ENCODE measurements at places on chromosomes 7 and 10.
A peak's percentile ranks its signal among the peaks of the same experiment; 100 is the strongest.

- no peak for DNase-seq
Observed at GRCh38 chr7:49980465-49980864, 112.6 kb downstream of the ZPBP start.

DNA sequence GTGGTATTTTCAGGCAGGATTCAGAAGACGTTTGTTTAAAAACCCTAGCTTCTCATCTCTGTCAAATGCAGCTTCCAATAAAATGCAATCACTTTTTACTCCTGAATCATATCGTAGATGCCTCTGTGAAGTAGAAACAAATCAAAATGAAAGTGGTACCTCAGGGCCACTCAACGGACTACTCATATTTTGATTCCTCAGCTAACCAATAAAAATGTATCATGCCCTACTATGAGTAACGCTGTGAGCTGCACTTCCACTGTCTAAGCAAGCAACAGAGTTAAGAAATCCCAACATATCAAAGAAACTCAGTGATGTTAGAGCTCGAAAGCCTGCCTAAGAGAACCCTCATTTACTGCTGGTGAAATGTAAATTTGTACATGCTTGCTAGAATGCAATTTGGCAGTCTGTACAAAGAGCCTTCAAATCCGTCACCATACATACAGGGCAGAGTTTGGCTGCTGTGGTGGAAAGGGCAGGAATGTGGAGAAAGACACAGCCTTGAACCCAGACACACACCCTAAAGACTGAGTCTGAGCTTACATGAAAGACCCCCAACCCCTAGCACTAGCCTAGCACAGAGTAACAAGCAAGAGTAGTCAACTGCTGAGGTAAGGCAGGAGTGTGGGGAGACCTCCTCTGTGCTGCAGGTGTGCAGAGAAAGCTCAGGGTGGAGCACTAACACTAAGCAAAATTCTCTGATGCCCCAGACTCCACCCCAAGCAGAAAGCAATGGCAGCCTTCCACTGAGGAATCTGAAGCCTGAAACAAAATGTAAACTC lies 151.5 kb downstream of the ANK3 start:
- DNase-seq, result peak; percentile 63

DNA sequence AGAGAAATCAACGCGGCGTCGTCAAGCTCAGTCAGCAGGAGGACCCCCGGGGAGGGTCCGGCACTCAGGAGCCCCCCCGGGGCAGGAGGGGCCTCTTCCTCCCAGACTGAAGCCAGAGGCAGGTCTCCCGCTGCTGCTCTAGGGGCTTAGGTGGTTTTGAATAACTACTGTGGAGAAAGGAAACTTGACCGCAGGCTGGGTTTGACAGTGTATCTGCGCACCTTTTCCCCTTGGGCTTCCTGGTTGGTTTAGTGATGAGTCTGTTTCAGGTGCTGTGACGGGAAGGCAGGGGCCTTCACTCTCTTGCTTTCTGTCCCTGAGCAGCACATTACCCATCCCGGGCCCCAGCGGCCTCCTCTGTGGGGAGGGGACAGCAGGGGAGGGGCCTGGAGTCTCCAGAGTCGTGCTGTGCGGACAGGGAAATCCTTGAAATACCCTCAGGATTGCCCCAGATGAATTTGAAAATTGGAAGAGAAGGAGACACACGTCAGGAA lies 262.2 kb downstream of the ADARB2 start:
- DNase-seq, result no peak

DNA sequence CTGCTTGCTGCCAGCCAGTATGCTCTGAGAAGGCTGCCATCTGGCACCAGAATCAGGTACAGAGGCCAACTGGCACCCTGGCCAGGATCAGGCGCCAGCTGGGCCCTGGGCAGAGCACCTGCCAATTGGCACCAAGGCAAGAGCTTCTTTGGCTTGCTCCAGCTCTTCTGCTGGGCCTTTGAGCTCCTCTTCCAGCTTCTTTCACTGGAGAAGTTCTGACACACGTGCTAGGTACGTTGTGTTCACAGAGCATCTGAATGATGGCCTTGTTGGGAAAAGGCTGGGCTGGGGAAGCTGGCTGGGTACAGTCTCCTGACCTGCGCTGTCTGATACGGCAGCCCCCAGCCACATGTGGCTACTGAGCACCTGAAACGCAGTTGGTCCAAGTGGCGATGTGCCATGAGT lies 31.7 kb upstream of the OPALIN start:
- DNase-seq, result no peak

GRCh38 chr7:155204744-155205367 lies 92.8 kb upstream of the INSIG1 start:
- no peak for DNase-seq

DNA sequence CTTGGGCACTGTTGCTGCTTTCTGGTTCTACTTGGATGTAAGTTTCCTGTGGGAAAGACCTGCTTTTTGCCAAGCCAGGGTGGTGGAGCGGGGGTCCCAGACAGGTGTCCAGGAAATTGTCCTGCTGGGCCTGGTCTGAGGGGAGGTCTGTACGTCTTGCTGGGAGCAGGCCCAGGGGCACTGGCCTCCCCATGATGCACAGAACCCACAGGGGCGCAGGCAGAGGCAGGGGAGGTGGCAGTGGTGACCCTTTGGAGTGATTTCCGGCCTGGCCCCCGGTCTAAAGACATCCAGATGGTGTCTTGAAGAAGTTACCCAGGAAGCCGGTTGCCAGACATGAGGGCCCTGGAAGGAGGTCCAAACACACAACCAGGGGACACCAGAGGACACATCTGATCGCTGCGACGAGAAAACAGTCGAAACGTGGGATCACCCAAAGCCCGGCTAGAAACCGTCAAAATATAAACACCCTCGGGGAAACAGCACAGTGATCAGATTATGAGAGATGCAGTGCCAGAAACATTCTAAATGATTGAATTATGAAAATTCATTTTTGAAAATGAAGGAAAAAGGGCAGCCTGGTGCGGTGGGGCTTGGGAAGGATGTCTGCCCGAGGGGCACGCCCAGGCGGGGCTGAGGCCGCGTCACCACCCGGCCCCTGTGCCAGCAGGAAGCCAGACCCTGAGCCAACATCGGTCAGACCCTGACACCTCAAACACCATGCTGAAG lies 59.6 kb downstream of the TMEM270 start:
- DNase-seq, result no peak

Data from HT1080 (cell line).